ENCODE measurements at places on chromosomes 2 and 18.

DNA sequence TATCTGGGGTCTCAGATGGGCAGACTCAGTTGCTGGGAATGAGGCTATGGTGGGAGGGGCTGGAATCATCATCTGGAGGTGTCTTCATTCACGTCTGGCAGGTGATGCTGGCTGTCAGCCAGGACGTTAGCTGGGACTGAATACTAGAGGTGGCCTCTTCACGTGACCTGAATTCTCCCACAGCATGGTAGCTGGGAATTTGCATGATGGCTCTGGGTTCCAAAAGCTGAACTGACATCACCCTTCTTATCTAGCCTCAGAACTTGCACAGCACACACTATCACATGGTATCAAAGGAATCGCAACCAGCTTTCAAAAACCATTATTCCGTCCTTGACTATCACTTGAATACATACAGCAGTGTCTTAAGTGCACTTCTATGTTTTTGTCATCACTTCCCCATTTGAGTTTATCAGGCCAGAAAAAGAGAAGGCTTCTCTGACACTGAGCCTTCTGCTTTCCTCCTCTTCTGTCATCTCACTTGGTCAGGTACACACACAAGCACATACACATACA, 53.0 kb upstream of the LRP2 start:
- no peak overlapping the region for H3K27ac ChIP-seq
- H3K36me3 ChIP-seq = no peaks in the 10 kb centered on the region
- H3K27me3 ChIP-seq = peaks cover 86% of the 10 kb centered on the region
- no peak overlapping the region for H3K4me3 ChIP-seq

DNA sequence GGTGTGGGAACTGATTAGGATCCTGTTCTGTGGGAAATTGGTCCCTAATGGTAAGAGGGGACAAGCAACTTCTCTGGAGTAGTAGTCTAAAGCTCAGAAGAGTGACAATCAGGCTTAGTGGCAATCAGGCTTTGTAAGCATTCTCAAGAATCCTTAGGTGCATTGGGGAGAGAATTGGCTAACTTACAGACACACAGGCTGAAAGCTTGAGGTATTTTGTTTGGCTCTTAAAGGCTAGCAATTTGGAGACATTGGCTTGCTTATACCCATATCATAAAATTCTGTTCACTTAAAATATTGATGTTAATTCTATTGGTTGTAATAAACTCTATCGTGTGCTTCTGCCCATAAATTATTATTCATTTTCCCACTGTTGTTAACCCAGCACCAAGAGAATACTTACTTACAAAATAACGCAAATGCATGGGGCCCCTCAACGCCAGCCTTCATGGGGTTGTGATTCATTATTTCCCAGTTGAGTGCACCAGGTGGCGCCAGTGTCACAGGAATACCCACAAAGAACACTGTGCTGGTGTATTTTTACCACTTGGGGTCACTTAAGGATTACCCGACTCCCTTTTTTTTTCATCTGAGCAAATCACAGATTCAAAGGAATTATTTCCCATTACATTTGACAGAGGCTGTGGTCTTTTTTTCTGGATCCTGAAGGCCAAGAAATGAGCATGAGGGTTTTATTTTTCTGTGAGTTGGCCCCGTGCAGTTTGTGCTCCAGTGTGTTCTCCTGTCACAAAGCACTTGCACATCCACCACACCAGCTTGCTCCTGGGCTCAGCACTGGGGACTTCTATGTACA, 45.5 kb downstream of the DDX1 start:
- no peaks in the 10 kb centered on the region for H3K27me3 ChIP-seq
- DNase-seq = no peak

- DNase-seq = no peak
- H3K4me3 ChIP-seq = no peak overlapping the region
- H3K4me1 ChIP-seq = no peaks in the 10 kb centered on the region
- H3K27me3 ChIP-seq = no peaks in the 10 kb centered on the region
- H3K27ac ChIP-seq = peak overlapping the region; percentile 64
- peaks cover 17% of the 10 kb centered on the region for H3K36me3 ChIP-seq
Observed at GRCh38 chr2:201204655-201205514, 21.9 kb downstream of the CASP10 start.

- DNase-seq = no peak
- no peak overlapping the region for H3K4me3 ChIP-seq
- H3K4me1 ChIP-seq = peaks cover 6% of the 10 kb centered on the region
- peaks cover 5% of the 10 kb centered on the region for H3K27me3 ChIP-seq
- no peak overlapping the region for H3K27ac ChIP-seq
- H3K36me3 ChIP-seq = no peaks in the 10 kb centered on the region
Observed at GRCh38 chr2:20430035-20430434, 16.8 kb upstream of the RHOB start.

GRCh38 chr2:80058562-80058961, 246.0 kb downstream of the LRRTM1 start:
- no peak overlapping the region for H3K27ac ChIP-seq
- H3K4me1 ChIP-seq = no peaks in the 10 kb centered on the region
- H3K36me3 ChIP-seq = no peaks in the 10 kb centered on the region
- DNase-seq = no peak
- no peak overlapping the region for H3K4me3 ChIP-seq

DNA sequence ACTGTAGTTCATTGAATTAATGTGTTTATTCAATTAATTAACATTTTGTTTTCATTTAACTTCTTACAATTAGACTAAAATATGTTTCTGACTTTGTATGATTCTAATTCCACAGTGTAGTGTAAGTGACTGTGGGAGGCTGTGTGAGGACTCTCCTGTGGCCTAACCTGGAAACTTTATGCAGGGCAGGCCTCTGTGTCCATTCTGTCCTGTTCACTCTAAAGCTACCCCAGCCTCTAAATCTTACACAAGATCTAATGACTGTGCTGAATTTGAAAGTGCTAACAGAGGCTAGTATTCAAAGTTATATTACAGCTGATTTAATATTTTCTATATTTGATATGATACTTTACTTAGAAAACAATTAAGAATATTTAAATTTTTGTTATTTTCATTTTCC, 270.5 kb upstream of the CDH19 start:
- no peaks in the 10 kb centered on the region for H3K4me1 ChIP-seq
- H3K27ac ChIP-seq = no peak overlapping the region

DNA sequence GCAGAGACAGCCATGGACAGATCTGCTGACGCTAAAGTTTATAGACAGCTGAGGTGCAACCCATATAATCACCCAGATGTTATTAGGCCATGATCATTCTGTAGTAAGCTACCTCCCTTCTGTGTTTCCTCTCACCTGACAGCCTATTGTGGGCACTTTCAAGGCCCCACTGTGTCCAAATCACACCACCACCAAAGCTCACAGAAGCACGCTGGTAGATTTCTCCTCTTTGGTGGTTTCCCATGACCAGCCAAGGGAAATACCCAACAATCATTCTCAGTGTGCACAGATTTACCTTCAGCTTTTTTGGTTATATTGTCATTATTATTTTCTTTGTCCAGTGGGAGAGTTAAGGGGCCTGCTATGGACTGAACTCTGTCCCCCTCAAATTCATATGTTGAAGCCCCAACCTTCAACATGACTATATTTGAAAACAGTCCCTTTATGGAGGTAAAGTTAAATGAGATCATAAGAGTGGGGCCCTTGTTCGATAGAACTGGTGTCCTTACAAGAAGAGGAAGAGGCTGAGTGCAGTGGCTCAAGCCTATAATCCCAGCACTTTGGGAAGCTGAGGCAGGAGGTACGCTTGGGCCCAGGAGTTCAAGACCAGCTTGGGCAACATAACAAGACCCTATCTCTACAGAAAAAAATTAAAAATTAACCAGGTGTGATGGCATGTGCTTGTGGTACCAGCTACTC, 74.0 kb upstream of the MSH6 start:
- no peak overlapping the region for H3K4me3 ChIP-seq
- no peak for DNase-seq
- no peak overlapping the region for H3K27ac ChIP-seq
- peaks cover 2% of the 10 kb centered on the region for H3K36me3 ChIP-seq

DNA sequence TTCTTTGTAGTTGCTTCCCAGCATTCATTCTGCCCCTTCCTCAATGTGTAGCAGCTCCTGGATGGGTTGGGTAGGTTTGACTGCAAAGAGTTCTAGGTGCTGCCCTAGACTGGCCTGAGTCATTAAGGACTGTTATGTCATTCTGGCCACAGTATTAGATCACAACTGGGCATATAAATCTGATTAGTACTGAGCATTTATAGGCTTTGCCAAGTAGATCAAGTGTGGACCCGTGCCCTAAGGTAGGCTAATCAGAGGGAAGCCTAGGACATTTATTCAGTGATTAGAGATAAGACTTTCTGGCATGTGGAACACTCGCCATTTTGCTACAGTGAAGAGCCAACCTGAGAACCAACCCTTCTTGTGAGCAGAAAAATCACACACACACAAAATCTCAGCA, 2.7 kb downstream of the KATNAL2 start:
- peaks cover 9% of the 10 kb centered on the region for H3K36me3 ChIP-seq
- H3K4me3 ChIP-seq = no peak overlapping the region
- no peak for DNase-seq
- no peaks in the 10 kb centered on the region for H3K27me3 ChIP-seq

- H3K4me3 ChIP-seq = no peak overlapping the region
- DNase-seq = no peak
Observed at GRCh38 chr2:102181919-102182635, 4.7 kb upstream of the IL1RL2 start.

DNA sequence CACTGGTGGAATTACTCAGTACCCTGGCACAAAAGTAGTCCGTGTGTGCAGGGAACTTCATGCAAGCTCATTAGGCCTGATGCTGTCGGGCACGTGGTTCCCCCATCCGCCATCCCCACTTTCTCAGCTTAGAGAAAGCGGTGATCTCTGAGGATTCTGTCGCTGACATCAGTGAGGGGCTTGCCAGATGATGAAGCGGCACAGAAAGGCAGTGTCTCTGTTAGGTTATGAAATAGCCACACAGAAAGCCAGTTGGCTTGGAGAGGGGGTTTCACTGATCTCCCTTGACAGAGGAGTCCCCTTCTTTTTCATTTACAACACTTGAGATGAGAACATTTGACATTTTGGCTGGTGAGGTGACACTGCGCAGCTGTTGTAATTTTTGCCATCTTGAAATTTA, 179.7 kb downstream of the FAM210A start:
- peaks cover 2% of the 10 kb centered on the region for H3K36me3 ChIP-seq
- no peak overlapping the region for H3K27ac ChIP-seq
- no peak overlapping the region for H3K4me3 ChIP-seq
- H3K4me1 ChIP-seq = peaks cover 8% of the 10 kb centered on the region

- H3K4me1 ChIP-seq = peaks cover 42% of the 10 kb centered on the region
- H3K27me3 ChIP-seq = no peaks in the 10 kb centered on the region
- H3K4me3 ChIP-seq = no peak overlapping the region
Observed at GRCh38 chr18:26071020-26071419, 19.4 kb downstream of the SS18 start.

All from central memory CD8-positive, alpha-beta T cell (primary cell).